ENCODE measurements at places on chromosomes 3 and 15. TPM values are rescaled to one million over a fixed set of nuclear protein-coding genes. Genes with fewer than 3 reads are reported as not detected.

DNA sequence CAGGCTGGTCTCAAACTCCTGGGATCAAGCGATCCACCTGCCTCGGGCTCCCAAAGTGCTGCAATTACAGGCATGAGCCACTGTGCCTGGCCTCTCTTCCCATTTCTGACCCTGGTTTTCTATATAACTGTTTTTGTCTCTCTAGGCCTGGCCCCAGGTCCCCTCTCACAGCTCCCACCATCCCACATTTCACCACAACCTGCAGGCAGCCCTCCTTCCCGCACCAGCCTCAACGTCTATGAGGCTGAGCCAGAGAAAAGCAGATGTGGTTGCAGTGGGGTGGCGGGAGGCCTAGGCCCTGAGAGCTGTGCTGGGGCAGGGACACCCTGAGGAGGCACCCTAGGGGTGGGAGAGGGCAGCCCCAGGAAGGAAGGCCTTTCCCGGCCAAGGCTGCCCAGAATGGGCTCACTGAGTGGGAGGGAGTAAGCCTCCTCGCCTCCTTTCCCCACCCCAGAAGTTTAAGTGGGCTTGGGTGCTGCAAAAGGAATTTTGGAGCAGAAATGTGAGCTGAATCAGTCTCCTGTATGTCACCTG, 99.7 kb downstream of the LSM3 start:
- no peak for DNase-seq
- no peak overlapping the region for H3K4me3 ChIP-seq
- no peaks in the 10 kb centered on the region for H3K36me3 ChIP-seq
- peaks cover 18% of the 10 kb centered on the region for H3K4me1 ChIP-seq
- no peaks in the 10 kb centered on the region for H3K27me3 ChIP-seq

DNA sequence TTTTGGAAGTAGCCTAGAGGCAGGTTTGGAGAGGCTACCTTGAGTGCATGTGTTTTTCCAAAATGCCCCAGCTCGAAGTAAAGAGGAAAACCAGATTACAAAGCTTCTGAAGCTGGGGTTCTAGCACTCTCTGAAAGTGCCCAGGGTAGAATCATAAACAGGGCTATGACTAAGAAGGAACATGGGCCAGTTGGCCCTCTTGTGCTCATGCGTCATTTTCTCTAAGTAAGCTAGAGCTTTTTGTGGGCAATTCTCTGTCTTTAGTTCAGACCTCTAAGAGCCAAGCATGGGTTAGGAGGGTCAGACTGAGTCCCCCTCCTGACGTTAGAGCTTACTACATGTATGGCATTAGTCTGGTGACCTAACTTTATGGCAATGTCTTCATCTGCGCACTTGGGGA, 129.5 kb upstream of the UMPS start:
- no peaks in the 10 kb centered on the region for H3K36me3 ChIP-seq
- DNase-seq, result no peak
- H3K27ac ChIP-seq, result no peak overlapping the region
- peaks cover 7% of the 10 kb centered on the region for H3K4me1 ChIP-seq
- H3K4me3 ChIP-seq, result no peak overlapping the region

DNA sequence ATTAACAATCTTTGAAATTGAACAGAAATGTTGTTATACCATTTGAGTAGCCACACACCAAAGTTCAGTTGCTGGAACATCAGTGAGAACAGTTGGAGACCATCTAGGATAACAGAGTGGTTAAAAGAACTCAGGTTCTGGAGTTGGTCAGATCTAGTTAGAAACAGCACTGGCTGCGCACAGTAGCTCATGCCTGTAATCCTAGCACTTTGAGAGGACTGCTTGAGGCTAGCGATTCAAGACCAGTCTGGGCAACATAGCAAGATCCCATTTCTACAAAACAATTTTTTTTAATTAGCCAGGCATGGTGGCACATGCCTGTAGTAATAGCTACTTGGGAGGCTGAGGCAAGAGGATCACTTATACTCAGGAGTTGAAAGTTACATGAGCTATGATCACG, 7.6 kb upstream of the PKM start:
- no peak overlapping the region for H3K4me3 ChIP-seq
- H3K27ac ChIP-seq, result peak overlapping the region; percentile 0
- no peaks in the 10 kb centered on the region for H3K27me3 ChIP-seq

The AP3B2 gene
- polyA plus RNA-seq, result 0.31 TPM

The SOX14 gene
- not detected for polyA plus RNA-seq

Measured in keratinocyte (primary cell).